ENCODE measurements at places on chromosomes 3 and 15.

- no peak for DNase-seq
These were observed 177.1 kb downstream of the CD47 start for GRCh38 chr3:107913701-107914100.

GRCh38 chr15:77138167-77138522 is 67.2 kb upstream of the TSPAN3 start:
- no peak for DNase-seq

DNA sequence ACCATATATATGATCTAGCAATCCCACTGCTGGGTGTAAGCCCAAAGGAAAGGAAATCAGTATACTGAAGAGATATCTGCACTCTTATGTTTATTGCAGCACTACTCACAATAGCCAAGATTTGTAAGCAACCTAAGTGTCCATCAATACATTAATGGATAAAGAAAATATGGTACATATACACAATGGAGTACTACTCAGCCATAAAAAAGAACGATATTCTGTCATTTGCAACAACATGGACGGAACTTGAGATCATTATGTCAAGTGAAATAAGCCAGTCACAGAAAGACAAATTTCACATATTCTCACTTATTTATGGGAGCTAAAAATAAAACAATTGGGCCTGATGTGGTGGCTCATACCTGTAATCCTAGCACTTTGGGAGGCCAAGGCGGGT is 21.9 kb upstream of the ARNT2 start:
- no peak for DNase-seq

DNA sequence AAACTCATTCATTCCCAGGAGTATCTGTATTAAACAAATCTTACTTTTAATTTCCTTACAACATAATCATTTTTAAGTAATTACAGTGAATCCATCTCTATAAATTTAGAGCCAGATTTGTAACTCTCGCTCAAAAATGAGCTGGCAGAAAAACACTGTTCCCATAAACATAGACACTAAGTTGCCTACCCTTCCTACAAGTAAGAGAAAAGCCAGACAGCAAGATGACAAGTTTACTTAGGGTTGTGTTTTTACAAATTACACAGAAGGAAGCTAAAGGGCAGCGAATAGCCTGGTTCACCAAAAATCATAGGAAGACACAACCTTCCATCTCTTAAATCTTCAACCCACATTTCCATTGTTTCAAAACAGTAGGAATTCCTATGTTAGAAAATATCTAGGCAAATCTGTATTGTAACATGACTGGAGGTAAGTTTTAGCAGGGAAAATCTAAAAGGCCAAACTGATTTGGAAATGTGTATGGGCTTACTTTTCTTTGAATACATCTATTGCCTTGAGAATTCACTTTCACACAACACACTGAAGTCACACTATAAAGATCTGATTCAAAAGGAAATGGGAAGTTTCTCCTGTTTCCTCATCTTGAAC is 21.7 kb downstream of the HERC1 start:
- no peak for DNase-seq

GRCh38 chr3:149215515-149215914 is 6.1 kb downstream of the CP start:
- DNase-seq, result no peak

GRCh38 chr3:195574497-195575304 is 9.0 kb downstream of the APOD start:
- DNase-seq, result no peak

GRCh38 chr3:71489315-71489761 is 94.2 kb downstream of the FOXP1 start:
- no peak for DNase-seq

DNA sequence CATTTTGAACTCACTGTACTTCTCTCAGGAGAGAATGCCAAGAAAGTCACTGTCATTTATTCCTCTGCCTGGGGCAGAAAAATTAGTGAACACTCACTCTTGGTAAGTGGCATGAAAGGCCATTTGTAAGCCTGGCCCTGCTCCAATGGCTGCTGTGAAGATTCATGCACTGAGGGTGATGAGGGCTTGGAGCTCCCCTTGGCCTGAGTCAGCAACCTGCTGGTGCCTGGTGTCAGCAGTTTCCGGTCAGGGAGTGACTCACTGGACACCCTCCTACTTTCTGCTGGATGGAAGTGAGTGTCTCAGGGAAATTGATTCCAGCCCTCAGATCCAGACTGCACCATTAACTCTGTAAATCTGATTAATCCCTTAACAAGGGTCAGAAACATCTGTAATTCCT is 37.6 kb downstream of the TRA2B start:
- DNase-seq, result no peak
